ENCODE measurements at places on chromosomes 1 and 21. TPM values are rescaled to one million over a fixed set of nuclear protein-coding genes. Genes with fewer than 3 reads are reported as not detected.
A peak's percentile ranks its signal among the peaks of the same experiment; 100 is the strongest.

The SLC9C2 gene
- 0.26 TPM for total RNA-seq

The SPRR1A gene
- not detected for total RNA-seq

The FCGR3A gene
- total RNA-seq, result 112 TPM

The ADGRL2 gene
- 104 TPM for total RNA-seq

The FNDC5 gene
- 1.5 TPM for total RNA-seq

The DPT gene
- total RNA-seq, result 44.7 TPM

The PTGFR gene
- 3.0 TPM for total RNA-seq

The SH2D1B gene
- 1.9 TPM for total RNA-seq

The CD101 gene
- 37.4 TPM for total RNA-seq

DNA sequence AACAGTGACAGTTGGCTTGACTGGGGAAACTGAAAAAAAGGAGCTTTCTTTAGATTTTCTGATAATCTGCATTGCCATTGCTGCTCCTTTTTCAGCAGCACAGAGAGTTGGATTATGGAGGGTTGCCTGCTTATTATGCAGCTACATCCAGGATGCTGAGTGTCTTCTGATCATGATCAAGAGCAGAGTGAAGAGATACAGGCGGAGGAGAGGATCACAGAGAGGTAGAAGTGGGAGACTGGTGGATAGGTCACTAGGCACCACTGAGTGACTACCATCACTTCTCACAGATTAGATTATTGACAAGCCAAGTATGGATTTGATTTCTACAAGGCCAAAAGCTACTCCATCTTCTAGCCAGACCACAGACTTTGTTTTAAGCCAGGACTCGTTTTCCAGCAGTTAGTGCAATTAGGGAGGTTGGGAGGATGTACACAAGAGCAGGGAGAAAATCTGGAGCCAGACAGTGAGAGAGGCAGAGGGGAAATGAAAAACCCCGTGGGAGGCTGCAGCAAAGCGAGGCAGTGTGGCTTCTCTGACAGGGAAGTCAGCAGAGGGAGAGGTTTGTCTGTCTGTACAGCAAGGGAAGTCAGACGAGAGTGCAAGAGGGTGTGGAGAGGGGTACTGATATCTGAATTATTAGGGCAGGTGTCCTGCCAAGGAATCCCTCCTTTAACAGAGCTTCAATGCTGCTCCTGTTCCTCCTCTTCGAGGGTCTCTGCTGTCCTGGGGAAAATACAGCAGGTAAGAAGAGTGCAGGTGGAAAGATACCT is at the start of gene CD1E:
CD1E (plus strand) TSS at position 592 of the 773 bp plus-strand sequence; CDS start at position 687, 95 bp downstream.
- no peak for DNase-seq

DNA sequence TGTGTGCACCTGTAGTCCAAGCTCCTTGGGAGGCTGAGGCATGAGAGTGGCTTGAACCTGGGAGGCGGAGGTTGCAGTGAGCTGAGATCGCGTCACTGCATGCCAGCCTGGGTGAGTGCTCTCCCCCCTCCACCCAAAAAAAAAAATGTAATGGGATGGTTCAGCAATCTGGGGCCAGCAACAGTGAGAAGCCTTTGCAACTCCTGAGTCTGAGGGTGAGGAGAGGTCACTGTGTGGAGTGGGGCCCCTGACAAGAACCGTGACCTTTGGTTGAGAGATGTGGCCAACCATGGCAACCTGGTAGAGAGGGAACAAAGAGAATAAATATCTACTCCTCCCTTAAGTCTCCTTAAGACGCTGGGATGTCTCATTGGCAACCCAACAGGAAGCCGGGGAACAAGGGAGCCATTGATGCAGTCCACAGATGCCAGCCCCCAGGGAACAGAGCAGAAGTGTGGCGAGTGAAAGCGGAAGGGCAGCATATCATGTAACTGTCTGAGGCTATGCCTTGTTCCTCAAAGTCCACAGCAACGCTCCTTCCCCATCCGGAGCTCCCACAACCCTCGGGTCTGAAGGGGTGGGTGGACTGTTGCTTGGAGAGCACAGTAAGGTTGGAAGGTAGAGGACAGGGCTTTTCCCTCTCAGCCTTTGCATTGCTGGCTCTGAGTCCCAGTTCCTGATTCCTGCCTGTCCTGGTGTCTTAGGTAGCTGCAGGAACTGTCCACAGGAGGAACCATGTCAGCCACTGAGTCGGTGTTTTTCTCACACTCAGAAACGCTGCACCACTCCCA is 8.3 kb downstream of the TRNP1 start:
- DNase-seq, result peak; percentile 76

- DNase-seq, result peak; percentile 78
Observed at GRCh38 chr1:168082008-168082876, 54.5 kb downstream of the GPR161 start.

GRCh38 chr1:18644446-18644845 is 13.8 kb downstream of the PAX7 start:
- no peak for DNase-seq

- DNase-seq, result no peak
Observed at GRCh38 chr21:30515681-30516080, 13.7 kb upstream of the KRTAP19-5 start.

DNA sequence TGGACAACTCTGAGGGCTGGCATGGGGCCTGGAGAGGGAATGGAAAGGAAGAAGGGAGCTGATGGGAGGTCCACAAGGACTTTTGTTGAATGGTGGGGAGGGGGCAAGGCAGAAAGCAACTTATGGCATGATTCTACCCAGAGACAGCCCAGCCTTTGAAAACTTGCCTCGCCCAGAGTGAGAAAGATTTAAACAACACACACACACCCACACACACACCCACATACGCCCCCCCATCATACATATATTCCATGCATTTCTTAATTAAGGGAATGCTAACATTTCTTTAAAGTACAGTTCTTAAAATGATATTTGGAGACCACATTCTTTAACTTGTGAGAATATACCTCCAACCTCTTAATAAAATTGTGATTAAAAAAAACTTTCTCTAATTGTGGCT is 115.4 kb upstream of the F3 start:
- DNase-seq, result no peak

- DNase-seq, result peak; percentile 50
Observed at GRCh38 chr1:29325675-29326074, 89.4 kb downstream of the PTPRU start.

GRCh38 chr1:231653632-231654031 is 27.0 kb downstream of the DISC1 start:
- no peak for DNase-seq

GRCh38 chr1:98280049-98280448 is 359.2 kb upstream of the DPYD start:
- DNase-seq, result no peak

DNA sequence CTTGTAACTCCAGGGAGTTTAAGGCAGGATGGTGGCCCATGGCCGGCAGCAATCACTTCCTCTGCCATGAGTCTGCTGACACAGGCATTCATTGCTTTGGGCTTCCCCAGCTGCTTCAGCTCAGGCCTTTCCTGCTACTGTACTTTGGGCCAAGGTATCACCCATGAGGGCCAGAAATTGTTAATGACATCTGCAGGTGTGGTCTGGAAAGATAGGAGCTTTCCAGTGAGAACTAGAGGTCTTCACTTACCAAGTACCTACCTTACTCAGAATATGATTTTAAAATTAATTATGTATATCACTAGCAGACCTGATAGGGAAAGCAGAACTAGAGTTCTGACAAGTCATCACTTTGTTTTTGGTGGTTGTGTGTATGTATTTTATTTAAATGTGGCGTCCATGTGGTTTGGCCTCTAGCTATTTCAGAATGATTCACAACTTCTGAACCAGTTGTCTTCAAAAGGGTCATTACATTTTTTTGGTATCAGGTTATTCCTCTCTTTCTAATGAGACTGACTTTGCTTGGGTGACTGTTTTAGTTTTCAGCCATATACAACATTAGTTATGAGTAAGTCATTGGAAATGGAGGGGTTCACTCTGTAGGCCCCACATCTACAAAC is 2.7 kb downstream of the RGL1 start:
- no peak for DNase-seq

DNA sequence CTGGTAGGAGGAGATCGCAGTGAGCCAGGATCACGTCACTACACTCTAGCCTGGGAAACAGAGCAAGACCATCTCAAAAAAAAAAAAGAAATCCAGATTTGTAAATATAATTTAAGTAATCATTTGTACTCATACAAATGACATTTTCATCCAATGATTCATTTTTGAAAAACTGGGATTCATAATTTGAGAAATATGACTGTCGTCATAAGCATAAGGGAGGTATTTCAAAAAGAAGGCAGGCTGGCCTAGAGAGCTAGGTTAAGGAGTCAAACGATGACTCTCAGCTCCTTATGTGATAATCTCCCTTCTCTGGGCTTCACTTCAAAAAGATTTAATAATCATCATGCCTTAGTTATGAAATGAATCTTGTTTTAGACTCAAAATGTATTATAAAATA is 2.3 kb downstream of the GART start:
- no peak for DNase-seq

- DNase-seq, result no peak
Observed at GRCh38 chr1:26767714-26768113, 20.0 kb upstream of the PIGV start.

GRCh38 chr1:218983848-218984247 is 189.8 kb upstream of the LYPLAL1 start:
- no peak for DNase-seq

DNA sequence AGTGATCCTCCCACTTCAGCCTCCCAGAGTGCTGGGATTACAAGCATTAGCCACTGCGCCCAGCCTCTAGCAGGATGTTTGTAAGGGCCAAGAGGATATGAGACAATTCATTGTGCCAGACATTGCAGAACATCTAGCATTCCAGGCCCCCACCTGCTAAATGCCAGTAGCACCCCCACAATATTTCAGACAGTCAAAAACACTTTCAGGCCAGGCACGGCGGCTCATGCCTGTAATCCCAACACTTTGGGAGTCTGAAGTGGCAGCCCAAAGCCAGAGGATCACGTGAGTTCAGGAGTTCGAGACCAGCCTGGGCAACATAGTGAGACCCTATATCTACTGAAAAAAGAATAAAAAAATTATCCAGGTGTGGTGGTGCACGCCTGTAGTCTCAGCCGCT is 12.9 kb downstream of the PPIE start:
- DNase-seq, result no peak

GRCh38 chr1:109532365-109533136 is 7.1 kb upstream of the GPR61 start:
- peak; percentile 86 for DNase-seq

DNA sequence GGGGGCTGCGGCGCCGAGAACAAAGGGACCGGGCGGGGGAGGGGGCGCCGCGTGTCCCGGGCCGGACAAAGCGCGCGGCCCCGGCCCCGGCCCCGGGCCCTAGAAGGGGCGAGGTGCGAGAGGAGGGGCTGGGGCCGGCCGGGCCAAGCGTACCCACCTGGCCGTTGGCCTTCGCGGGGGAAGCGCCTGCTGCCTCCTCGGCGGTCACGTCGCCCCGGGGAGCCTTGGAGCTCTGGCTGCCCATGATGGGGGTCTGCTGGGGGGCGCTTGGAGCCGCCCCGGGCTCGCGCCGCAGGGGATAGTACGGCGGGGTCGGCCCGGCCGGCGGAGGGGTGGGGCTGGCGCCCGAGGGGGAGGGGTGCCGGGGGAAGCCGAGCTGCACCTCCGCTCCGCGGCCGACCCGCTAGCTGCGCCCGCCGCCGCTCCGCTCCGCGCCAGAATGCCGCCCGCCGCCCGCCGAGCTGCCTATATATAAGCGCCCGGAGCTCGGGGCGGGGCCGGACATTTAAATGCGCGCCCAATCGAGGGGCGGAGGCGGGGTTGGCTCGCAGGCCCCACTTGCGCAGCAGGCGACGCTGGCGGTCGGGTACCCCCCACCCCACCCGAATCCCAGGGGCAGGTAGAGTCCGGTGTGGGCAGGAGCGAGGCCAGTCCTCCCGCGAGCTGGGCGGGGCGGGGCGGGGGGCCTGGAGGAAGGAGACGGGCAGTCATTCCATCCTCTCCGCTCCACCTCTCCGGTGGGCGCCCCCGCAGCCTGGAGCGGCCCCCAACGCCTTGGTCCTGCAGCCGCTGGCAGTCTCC is at the start of gene MARCKSL1:
MARCKSL1 (minus strand) TSS at position 444 of the 801 bp plus-strand sequence; CDS start at position 244, 200 bp downstream.
- peak; percentile 87 for DNase-seq

DNA sequence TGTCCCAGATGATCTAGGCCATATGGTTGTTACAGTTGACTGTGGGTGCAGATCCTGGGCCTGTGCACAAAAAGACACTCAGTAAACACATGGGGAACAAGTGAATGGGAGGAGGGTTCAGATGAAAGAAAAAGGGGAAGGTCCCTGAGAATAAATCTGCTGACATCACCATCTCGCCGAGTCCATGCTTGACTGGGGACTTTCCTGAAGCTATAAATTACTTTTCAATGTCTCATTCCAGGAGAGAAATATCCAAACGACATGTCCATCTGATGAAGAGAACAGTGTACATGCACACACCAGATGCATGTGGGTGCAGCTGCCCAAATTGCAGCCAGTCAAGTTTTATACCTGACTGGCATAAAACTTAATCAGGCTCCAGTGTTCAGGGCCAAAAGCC is 109.0 kb downstream of the HIVEP3 start:
- DNase-seq, result no peak

- DNase-seq, result peak; percentile 3
Observed at GRCh38 chr1:40777224-40777970, 6.2 kb upstream of the KCNQ4 start.

GRCh38 chr1:151837884-151838221 is 1.8 kb downstream of the C2CD4D start:
- peak; percentile 65 for DNase-seq

DNA sequence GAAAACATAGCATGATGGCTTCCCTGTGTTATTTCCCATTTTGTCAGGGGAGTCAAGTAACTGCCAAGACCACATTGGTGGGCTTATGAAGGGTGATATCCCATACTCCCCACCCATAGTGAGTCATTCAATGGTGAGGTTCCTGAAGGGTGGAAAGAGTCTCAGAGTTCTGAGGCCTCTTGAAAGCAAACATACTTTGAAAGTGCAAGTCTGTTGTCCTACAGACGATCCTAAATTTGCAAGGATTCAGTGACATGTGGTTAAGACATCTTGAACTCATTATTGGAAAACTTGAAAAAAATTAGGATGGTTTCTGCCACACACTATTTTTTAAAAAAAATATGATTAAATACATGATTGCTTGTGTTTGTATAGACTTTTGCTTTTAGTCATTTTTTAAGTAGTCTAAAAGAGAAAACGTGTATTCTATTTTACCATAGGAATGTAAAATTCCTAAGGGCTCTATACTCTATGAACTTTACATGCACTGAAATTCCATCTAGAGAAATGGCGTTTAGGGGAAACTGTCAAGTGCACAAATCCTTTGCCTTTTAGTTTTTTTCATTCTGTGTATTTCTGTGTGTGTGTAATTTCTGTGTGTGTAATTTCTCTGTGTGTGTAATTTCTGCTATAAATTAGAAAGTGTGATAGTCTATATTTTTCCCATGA is 225.5 kb upstream of the ADAMTS5 start:
- no peak for DNase-seq

- peak; percentile 88 for DNase-seq
Observed at GRCh38 chr1:27011058-27011764, 1.4 kb downstream of the TENT5B start.

GRCh38 chr1:203405703-203406438 is 54.9 kb upstream of the FMOD start:
- DNase-seq, result no peak

DNA sequence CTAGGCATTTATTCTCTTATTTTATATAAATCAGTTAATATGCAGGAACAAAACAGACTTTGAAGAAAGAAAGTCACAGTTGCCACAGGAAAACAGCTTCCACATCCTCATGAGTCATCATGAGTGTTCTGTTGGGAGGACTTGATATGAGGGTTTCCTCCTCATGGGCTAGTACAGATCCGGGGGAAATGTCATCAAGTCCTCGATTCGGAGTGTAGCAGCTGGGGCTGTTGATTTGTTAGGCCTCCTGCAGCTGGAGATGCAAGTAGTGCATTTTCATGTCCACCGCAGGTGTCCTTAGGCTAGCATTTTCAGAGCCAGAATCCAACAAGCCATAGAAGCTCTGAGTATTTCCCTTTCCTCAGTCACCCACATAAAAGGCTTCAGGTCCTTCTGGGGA is 36.7 kb downstream of the ADAM30 start:
- DNase-seq, result no peak

Measured in upper lobe of right lung (tissue), 1 donor.